ENCODE measurements at places on chromosomes 3 and 15. TPM values are rescaled to one million over a fixed set of nuclear protein-coding genes. Genes with fewer than 3 reads are reported as not detected.

DNA sequence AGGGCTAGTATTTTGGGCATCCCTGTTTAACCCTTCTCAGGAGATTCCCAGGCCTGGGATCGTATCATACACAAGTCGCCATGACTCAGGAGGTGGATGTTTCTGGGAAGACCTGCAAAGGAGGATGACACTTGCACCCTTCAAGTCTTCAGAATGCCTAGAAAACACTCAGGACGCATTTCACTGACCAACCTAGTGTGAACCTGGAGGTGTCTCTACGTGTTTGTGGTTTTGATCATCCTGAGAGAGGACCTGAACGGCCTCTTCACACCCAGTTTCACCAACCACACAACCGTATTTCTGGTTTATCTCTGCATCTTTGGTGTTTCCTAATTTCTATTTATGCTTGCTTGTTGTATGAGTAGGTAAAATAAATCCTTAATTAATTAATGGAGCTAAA, 2.8 kb upstream of the CLDND1 start:
- no peak for DNase-seq

GRCh38 chr15:70086636-70087035, 11.1 kb downstream of the TLE3 start:
- no peak for DNase-seq

DNA sequence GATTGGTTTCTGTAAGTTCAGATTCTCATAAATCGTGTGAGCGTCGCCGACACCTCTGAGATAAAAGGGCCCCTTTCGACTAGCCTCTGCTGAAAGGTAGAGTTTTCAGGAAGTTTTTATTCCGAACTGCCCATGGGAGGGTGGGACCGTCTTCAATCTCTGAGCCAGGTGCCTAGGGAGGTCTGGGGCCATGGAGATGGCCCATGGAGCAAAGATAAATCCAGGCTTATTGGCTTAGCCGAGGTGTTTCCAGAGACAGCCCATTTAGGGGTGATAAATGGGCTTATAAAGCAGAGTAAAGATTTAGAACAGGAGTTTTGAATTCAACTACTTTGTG, 442 bp downstream of the QTRT2 start:
- no peak for DNase-seq

GRCh38 chr15:80174017-80174746, 21.4 kb downstream of the FAH start:
- DNase-seq = peak; percentile 34

GRCh38 chr3:4709341-4709740, 216.2 kb downstream of the ITPR1 start:
- DNase-seq = no peak

ASB14 gene
- total RNA-seq = not detected
